Cortex of kidney (tissue), 1 donor: ENCODE measurements at places on chromosomes 5 and 9.

- DNase-seq, result no peak
These were observed 120.5 kb downstream of the ADAMTS2 start for GRCh38 chr5:179224741-179225140.

DNA sequence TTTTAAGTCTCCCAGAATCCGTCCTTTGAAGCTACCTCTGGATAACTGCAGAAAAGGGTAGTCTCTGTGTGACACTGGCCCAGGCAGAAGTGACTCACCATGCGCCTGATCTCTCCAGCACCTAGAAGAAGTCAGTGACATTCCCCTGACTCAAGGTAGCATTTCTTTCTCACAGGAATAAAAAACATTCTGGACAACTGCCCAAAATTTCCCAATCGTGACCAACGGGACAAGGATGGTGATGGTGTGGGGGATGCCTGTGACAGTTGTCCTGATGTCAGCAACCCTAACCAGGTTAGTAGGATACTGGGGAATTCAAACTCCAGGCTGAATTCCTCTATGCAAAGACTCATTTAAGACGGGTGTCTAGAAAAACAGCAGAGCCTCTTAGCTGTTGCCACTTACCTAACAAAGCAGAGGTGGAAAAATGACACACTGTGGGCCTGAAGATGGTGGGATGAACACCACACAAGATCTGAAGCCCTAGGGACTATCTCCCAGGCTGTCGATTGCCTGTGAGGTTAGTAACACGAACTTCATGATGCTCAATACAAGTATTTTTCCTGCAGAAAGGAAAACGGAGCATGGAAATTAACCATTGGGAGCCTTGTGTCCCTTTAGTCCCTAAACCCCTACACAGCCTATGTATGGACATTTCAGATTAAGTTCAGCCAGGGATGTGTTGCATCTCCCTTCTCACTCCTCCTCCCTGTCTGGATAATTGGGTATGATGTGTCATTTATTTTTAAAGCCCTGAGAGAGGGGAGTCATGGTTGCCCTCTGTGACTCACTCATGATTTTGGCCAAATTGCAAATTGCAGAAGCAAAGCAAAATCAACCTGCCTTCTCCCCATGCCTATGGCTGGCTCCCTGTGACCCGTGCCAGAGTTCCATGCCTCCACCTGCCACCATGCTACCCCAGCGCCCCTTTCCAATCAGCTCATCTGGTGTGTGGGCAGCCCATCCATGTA, 37.2 kb downstream of the THBS4 start:
- no peak for DNase-seq

DNA sequence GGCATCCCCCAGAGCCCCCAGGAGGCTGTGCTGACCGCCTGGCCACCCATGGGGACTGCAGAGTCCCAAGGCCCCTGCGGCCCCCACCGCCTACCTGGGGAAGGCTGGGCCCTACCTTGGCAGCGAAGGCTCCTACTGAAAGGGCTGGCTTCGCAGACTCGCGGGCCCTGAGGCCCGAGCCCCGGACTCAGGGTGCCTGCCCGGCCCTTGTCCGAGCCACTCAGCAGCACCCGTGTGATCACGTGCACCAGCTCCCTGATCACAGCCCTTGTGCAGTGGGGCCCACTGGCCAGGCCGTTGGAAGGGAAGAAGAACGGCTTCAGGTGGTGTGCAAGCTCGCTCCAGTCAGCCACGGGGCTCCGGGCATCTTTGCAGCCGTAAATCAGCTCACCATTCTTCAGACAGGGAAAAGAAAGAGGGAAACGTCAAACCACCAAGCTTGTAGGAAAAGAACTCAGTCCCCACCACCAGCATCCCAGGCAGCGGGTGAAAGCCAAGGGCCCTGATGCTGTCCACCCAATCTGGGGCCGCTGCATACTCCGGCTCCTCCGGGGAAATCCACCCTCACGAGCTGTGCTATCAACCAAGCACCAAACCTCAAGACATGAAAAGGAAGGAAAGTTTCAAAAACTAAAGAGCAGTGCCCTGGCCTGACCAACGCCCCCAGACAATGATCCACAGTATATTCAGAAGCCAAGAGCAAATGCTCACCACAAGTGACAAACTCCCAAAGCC, 31.9 kb downstream of the IPPK start:
- no peak for DNase-seq

- no peak for DNase-seq
These were observed 11.0 kb downstream of the IGFBPL1 start for GRCh38 chr9:38413283-38413682.

DNA sequence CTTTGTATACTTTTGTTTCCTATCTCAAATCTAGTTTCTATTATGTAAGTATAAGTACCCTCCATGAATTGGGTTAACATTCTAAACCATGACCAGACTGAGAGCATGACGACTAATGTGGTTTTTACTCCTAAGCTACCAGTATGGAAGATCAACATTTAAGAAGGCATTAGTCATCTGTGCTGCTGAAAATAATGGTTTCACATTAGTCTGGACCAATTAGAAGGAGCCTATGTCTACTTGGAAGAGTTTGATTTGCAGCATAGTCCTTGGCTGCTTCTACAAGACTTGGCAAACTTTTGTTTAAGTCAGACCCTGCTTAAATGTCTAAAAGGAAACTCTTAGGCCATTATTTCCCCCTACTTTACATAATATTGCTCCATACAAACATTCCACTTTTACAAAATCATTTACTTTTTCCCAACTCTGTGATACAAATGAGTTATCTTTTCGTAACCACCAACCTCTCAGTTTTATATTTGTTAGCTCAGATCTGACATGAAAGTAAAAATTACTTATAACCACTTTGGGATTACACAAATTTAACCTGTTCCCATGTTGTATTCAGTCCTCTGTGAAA, 186.7 kb downstream of the COMMD10 start:
- DNase-seq, result no peak

DNA sequence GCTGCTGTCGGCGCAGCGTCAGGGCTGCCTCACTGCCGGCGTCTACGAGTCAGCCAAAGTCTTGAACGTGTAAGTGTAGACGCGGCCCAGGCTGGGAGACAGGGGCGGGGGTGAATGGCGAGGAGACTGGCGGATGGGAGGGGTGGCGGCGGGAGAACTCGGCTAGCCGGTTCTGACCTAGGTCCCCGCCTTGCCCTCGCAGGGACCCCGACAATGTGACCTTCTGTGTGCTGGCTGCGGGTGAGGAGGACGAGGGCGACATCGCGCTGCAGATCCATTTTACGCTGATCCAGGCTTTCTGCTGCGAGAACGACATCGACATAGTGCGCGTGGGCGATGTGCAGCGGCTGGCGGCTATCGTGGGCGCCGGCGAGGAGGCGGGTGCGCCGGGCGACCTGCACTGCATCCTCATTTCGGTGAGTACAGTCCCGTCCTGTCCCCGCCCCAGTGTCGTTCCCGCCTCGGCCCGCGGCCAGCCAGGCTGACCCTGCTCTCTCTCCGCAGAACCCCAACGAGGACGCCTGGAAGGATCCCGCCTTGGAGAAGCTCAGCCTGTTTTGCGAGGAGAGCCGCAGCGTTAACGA, 745 bp downstream of the GADD45G start:
- DNase-seq, result no peak
